ENCODE measurements at places on chromosomes 11 and 22.

- no peak for DNase-seq
Observed at GRCh38 chr11:75150879-75151278, at the start of gene SLCO2B1. TSS of gene SLCO2B1 (plus strand) at chr11:75151107. CDS start at chr11:75151382, 275 bp downstream.

- peak; percentile 17 for DNase-seq
Observed at GRCh38 chr22:36286096-36286957, 33.4 kb downstream of the APOL1 start.

DNA sequence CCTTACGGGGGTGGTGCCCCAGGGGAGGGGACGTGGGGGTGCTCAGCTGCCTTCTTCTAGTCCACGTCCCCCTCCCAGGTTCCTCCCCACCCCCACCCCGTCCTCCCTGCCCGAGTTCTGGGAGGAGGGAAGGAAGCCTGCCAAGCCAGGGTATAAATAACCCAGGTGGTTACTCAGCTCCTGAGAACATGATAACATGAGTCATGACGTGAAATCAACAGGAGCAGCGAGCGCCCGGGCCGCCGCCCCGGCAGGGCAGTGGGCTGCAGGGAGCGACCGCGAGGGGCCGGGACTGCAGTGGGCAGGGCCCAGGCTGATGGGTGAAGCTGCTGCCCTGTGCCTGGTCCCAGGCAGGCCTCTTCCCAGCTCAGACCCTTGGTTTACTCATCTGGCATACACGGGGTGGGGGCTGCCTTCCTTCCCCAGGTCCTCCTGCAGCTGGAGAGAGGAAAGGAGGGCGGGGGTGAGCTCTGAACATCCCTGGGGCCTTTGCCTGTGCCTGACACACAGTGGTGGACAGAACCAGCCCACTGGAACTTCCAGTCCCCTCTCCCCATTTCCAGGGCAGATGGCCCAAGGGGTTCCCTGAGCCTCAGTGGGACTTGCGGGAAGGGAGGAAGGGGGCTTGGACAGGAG is 8.8 kb upstream of the PDGFB start:
- DNase-seq: no peak

- no peak for DNase-seq
Observed at GRCh38 chr11:18144243-18144642, 11.9 kb downstream of the MRGPRX3 start.

DNA sequence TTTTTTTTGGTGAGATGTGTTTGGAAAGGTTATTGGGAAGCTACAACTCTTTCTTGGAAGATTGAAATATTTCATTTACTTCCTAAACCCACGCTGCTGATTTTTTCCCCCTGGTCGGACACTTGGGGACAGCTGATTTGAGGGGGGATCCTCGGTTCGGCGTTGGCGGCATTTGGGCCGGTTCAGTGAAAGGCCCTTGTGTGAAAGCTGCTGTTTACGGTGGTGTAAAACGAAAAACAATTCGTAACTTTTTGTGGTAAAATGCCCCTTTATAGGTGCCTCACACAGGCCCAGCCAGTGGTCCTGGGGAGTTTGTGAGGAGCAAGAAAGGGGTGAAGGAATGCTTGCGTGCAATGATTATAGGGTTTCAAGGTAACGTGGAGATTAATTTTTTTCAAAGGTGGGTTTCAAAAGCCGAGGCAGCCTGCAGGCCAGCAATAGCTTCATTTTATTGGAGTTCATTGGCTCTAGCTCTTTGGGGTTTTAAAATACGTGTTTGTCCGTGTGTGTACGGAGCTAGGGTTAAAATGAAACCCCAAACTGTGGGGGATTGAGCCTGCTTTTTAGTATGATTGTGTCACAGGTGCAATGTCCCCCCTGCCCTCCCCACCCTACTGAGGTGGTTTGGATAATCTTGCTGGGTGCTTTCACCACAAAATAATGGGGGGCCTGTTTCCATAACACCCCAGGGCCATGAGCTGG is 77.2 kb upstream of the PPARA start:
- no peak for DNase-seq

DNA sequence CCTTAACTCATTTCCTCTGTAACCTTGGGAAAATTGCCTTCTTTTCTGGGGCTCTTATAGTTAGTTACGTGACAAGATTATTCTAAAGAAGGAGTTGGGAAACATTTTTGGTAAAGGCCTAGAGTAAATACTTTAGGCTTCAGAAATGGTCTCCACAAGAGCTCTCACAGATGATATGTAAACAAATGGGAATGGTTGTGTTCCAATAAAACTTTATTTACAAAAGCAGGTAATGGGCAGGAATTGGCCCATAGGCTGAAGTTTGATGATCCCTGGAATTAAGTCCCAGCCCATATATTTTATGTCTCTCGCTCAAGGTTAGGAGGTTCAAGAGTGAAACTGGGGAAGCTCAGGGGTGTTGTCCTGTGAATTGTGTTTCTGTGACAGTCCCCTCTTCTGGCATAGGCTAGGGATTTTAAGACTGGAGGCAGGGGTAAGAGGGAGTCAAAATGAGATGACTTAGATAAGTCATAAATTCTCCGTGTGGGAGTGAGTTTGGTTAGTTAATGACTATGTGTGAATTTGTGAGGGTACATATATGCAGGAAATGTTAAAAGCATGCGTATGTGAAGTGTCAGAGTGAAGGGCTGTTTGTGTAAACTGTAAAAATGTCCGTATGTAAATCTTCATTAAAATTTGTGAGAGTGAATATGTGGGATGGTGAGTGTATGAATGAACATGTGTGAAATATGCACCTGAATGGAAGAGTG is 7.4 kb upstream of the OR52B4 start:
- DNase-seq: no peak

- DNase-seq: no peak
Observed at GRCh38 chr22:49259839-49260615, 567.6 kb downstream of the BRD1 start.
